Renal cortical epithelial cell (primary cell): ENCODE measurements at places on chromosomes 7 and 10. TPM values are rescaled to one million over a fixed set of nuclear protein-coding genes. Genes with fewer than 3 reads are reported as not detected.

DNA sequence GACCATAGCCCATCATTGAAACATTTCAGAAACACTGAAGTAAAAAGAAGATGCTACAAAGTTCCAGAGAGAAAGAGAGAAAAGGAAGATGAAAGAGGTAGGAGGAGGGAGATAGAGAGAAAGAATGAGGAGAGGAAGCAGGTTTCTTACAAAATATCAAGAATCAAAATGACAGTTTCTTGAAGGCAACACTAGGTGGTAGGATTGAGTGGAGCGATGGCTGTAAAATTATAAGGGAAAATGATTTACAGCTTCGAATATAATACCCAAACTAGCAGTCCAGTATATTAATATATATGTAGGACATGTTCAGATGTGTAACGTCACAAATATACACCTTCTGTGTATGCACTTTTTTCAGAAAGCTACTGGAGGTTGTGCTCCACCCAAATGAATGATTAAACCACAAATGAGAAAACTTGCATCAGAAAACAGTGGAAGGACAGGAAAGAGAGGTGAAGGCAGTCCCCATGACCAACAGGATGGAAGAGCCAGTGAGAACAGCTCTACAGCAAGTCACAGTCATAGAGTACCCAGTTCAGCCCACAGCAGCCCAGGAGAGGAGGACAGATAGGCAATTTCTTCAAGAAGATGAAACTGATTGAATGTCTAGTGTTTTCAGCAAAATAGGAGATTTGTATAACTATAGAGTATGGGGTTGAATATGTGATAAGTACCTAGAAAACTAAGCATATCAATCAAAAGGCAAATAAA, 151.5 kb upstream of the TARP start:
- DNase-seq = no peak

DNA sequence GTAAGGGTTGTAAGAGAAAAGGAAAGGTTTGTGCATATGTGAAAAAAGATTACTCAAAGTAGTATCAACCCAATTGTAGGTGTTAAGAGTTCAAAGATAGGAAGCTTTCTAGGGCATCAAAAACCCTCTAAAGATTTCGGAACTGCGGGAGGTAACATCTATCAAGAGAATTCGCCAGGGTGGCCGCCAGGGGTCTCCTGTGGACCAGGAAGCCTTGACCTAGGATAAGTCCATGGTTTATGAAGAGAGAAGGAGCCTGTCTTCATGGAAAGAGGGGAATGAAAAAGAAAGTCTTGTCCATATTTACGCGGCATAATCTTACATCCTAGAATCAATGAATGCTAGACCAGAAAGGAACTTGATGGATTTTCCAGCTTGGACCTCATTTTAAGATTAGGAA, 140.7 kb upstream of the CALCR start:
- peak; percentile 67 for DNase-seq

- peak; percentile 90 for DNase-seq
Measured at GRCh38 chr10:73998929-73999691, 1.2 kb downstream of the VCL start.

The SLC39A12 gene
- not detected in 2 replicates for total RNA-seq

The SPDYE2B gene
- not detected in 2 replicates for total RNA-seq

The C10orf105 gene
- total RNA-seq = not detected in 2 replicates
